Left lung (tissue), 14 donors: ENCODE measurements at places on chromosomes 2 and 18. TPM values are rescaled to one million over a fixed set of nuclear protein-coding genes. Genes with fewer than 3 reads are reported as not detected.

CFC1 gene
- polyA plus RNA-seq: 9.9 TPM

- H3K36me3 ChIP-seq: no peaks in the 10 kb centered on the region
- H3K27me3 ChIP-seq: no peaks in the 10 kb centered on the region
- no peak overlapping the region for H3K4me3 ChIP-seq
- H3K27ac ChIP-seq: no peak overlapping the region
- DNase-seq: no peak
Measured at GRCh38 chr2:12106440-12107080, 360.1 kb downstream of the LPIN1 start.

ABCG5 gene
- 0.49 TPM for polyA plus RNA-seq

- H3K4me1 ChIP-seq: peaks cover 13% of the 10 kb centered on the region
- no peaks in the 10 kb centered on the region for H3K27me3 ChIP-seq
- no peak overlapping the region for H3K4me3 ChIP-seq
- peak overlapping the region; percentile 3 for H3K27ac ChIP-seq
- DNase-seq: no peak
Measured at GRCh38 chr2:65397122-65397521, 35.3 kb downstream of the SPRED2 start.
